Activated CD4-positive, alpha-beta T cell treated with anti-CD3 and anti-CD28 coated beads, Interleukin-2, amount 10 ng/mL, durations not matched to agents 24 days and 14 days (primary cell): ENCODE measurements at places on chromosomes 7 and 10. TPM values are rescaled to one million over a fixed set of nuclear protein-coding genes. Genes with fewer than 3 reads are reported as not detected.
A peak's percentile ranks its signal among the peaks of the same experiment; 100 is the strongest.

- DNase-seq, result no peak
These were observed 181.6 kb downstream of the PHTF2 start for GRCh38 chr7:77980087-77980713.

GRCh38 chr7:144769352-144769751 lies 66.5 kb downstream of the TPK1 start:
- DNase-seq, result no peak

- DNase-seq, result no peak
These were observed 75.2 kb downstream of the TRIL start for GRCh38 chr7:28882869-28883470.

DNA sequence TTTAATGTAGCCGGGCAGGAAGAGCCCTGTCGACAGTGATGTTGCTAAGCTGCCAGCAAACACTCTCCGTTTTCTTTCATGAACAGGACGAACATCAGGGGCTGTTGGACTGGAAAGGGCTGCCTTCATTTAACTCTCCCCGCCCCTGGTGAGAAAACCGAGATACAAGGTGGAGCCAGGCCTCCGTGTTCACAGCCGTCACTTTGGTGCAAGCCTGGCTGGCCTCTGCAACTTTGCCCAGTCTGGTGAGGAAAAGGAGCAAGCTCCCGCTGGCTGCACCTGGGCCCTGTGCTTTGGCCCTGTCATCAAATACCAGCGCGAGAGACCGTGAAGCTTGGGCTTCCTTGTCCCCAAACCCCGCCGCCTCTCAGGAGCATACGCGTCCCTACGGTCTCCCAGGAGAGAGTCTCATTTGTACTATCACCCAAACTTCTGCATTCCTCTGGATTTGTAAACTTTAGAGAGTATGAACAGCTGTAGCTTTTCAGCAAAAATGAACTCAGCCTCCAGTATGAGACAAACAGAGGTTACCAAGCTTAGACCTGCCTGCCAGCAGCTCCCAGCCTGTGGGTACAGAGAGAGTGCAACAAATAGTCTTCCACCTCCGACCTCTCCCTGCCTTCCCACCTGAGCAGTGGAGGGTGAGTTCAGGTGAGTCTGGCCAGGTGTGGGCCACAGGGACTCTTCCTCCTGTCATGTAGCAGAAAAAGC lies 445.3 kb upstream of the MGMT start:
- DNase-seq, result no peak

DNA sequence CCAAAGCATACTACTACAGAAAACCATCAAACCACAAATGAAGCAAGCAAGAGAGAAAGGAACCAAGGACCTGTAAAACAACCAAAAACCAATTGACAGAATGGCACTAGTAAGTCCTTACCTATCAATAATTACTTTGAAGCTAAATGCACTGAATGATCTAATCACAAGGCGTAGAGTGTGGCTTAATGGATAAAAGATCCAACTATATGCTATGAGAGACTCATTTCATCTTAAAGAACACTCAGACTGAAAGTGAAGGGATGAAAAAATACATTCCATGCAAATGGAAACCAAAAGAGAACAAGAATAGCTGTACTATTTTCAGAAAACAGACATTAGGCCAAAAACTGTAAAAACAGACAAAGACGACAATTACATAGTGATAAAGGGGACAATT lies 70.7 kb downstream of the CRPPA start:
- DNase-seq, result no peak

DNA sequence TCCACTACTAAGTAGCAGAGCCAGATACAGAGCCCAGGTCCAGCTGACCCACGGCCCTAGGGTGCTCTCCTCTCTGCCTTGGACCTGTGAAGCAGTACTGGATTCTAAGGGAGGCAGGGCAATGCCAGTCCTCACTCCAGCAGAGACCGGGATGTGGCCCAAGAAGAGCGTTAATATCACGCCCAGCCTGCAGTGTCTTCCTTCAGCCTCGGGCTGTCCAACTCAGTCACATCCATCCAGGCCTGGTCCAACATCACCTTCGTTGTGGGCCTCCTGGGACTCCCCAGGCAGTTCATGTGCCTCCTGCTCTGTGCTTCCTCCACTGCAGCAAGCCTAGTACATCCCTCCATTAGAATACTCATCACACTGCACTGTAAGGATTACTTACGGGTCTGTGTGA lies 114.5 kb downstream of the GRID1 start:
- no peak for DNase-seq

DNA sequence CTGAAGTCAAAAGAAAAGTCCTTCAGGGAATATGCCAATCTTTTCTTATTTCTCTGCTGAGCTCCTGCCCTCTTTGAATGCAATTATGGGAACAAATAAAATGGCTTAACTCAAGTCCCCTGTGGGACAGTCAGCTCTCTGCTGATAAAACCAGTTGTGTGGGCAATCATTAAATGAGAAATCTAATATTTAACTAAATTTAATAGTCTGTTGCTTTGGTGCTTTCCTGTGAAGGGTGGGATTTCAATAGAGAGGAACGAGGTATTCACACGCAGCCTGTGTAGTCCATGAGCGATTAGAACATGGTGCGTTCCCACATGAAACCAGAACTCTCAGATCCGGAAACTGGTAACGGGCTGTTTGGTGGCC lies 138.4 kb downstream of the PAXIP1 start:
- DNase-seq, result no peak

DNA sequence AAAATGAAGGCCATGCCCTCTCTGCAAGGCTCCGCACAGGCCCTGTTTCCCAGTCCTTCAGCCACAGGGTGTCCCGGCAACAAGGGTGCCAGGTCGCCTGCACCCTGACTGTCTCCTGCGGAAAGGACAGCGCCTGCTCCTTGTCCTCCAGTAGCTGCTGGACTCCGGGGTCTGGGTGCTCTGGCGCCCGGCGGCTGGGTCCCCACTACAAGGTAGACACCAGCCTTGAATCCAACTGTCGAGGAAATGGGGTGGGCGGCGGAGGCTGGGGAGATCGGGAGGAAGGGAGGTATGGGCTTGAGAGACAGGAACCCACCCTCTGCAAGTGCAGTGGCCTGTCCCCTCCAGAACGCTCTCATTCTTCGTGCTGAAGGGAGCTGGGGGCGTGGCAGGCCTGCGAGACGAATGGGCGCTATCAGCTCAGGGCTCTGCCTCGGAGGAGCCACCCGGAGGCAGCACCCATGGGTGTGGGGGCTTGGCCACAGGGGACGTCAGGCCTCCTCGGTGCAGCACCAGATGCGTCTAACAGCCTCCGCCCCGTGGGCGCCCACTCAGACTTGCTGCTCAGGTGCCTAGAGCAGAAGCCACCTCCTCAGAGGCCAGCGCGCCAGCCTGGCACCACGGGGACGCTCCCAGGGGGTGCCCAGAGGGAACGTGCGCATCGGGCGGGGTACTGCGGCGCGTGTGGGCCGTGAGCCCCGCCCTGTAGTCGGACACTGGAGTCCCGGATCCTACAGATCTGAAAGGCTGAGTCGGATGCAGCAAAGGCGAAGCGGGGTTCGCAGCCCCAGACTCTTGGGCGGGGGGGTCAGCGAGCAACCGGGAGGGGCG lies 15.6 kb downstream of the ADAM8 start:
- peak; percentile 87 for DNase-seq

- DNase-seq, result no peak
These were observed 111.4 kb upstream of the PPIF start for GRCh38 chr10:79235765-79236432.

DNA sequence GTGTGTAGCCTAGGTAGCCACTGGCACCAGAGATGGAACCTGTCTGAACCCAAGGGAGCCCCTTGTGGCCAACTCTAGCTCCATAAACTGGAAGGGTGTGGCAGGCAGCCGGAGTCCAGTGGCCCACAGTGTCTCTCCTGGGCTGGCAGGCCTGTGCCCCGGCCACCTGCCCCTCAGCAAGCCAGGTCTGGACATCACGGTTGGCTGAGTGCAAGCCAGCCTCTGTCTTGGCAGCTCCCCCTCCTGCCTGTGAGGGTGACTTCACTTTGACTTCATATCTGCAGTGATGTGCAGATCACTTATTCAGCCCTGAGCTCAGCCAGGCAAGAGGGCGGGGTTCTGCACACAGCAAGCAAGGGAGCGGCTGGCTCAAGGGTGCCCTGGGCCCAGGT lies 1.3 kb upstream of the RET start:
- DNase-seq, result peak; percentile 60

- no peak for DNase-seq
These were observed 28.2 kb downstream of the UBE2H start for GRCh38 chr7:129924602-129925001.

GRCh38 chr7:143013893-143014292 lies 13.0 kb downstream of the OR9A2 start:
- DNase-seq, result no peak

GRCh38 chr7:87872346-87872745 lies 3.8 kb downstream of the SLC25A40 start:
- DNase-seq, result no peak

GRCh38 chr7:95777269-95777668 lies 4.9 kb downstream of the DYNC1I1 start:
- no peak for DNase-seq

GRCh38 chr10:98364432-98365102 lies 50.4 kb downstream of the PYROXD2 start:
- no peak for DNase-seq

DNA sequence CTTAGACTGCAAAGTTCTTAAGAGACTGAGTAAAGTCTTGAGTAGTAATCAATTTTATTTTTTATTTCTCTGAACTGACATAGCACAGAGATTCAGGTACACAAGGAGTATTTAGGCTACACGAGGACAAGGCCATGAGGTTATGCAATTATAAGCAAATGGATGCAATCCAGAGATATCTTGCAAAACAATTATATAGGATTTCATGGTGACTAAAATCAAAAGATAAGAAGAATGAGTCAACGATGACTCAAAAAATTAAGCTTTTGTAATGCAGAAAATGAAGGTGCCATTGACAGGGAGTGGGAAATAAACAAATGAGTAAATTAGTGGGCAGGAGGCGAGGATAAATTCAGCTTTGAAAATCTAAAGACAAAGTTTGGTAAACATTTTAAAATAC lies 66.7 kb upstream of the MYO3A start:
- no peak for DNase-seq

Gene DYNC1I1
- not detected in 2 replicates for total RNA-seq

Gene MEPCE
- 55.8 and 57.2 TPM in 2 replicates for total RNA-seq

Gene UBN2
- 12.5 and 15.2 TPM in 2 replicates for total RNA-seq

Gene NPFFR1
- total RNA-seq, result not detected in 2 replicates

Gene GPR141
- total RNA-seq, result not detected in 2 replicates

Gene GARIN1A
- 0.37 and 0.59 TPM in 2 replicates for total RNA-seq

Gene FRMPD2
- total RNA-seq, result not detected in 2 replicates

Gene PKD2L1
- 0.17 TPM in 1 of 2 replicates, not detected in the other for total RNA-seq
